Skin of body (tissue), 3 donors: ENCODE measurements at places on chromosomes 5 and 9. TPM values are rescaled to one million over a fixed set of nuclear protein-coding genes. Genes with fewer than 3 reads are reported as not detected.

The ECSCR gene
- 11.9 TPM for total RNA-seq

The N4BP3 gene
- total RNA-seq: 4.6 TPM

The SOHLH1 gene
- total RNA-seq: not detected

The FUBP3 gene
- 37.9 TPM for total RNA-seq

The TRIM36 gene
- 1.2 TPM for total RNA-seq

The PCDHB10 gene
- total RNA-seq: 1.8 TPM

The EQTN gene
- 1.4 TPM for total RNA-seq

The SPINK6 gene
- not detected for total RNA-seq

The CYLC2 gene
- not detected for total RNA-seq

The CCDC192 gene
- total RNA-seq: not detected

DNA sequence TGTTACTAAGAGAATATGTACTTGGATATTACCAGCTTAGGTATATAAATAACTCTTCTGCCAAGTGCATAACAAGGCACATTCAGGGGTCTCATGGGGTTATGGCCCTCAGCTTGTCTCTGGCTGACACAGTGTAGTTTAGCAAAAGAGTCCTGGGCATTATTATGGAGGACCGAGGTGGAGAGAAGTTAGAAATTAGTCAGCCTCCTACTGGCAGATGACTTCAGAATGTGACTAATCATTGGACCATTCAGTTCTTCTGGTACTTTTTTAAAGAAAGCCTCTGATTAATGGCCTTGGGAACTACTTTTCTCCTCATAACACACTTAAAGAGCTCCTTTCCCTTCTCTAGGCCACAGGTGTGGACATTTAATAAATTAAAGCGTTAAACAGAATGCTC is 178.9 kb downstream of the SH3GL2 start:
- no peak for DNase-seq

DNA sequence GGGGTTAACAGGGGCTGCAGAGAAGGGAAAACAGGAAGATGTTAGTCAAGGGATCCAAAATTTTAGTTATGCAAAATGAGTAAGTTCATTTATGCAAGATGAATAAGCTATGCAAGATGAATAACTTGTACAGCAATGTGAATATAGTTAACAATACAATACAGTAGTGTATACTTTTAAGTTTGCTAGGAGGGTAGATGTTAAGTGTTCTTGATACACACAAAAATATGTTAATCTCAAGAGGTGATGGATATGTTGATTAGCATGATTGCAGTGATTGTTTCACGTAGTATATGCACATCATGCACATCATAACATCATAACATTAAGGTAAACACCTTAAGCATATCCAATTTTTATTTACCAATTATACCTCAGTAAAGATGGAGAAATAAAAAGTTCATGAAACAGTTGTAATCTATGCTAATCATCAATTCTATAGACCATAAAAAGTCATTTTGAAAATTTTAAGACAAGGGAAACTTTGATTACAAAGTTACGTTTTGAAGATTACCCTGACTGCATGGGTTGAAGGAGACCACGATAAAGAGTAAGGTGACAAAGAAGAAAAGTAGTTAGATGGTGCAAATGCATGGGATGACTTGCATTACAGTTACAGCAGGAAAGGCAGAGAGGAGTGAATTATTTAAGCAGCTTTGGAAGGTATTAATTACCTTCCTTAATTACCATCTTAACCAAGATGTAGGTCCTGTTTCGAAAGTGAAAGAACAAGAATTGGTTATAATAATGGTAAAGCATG is 31.4 kb downstream of the FAM174A start:
- no peak for DNase-seq

GRCh38 chr9:90960941-90961340 is 159.3 kb downstream of the SYK start:
- DNase-seq: no peak

DNA sequence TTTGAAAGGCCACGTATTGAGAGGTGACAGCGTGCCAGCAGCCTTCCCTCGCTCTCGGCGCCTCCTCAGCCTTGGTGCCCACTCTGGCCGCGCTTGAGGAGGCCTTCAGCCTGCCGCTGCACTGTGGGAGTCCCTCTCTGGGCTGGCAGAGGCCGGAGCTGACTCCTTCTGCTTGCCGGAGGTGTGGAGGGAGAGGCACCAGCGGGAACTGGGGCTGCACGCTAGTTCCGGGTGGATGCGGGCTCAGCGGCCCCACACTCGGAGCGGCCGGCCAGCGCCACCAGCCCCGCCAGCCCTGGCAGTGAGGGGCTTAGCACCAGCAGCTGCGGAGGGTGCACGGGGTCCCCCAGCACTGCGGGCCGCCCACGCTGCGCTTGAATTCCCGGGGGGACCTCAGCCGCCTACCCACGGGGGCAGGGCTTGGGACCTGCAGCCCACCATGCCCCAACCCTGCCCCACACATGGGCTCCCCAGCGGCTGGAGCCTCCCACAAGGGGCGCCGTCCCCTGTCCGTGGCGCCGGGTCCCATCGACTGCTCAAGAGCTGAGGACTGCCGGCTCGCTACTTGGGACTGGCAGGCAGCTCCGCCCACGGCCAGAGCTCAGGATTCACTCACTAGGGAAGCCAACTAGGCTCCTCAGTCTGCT is 4.4 kb upstream of the OTULINL start:
- no peak for DNase-seq

DNA sequence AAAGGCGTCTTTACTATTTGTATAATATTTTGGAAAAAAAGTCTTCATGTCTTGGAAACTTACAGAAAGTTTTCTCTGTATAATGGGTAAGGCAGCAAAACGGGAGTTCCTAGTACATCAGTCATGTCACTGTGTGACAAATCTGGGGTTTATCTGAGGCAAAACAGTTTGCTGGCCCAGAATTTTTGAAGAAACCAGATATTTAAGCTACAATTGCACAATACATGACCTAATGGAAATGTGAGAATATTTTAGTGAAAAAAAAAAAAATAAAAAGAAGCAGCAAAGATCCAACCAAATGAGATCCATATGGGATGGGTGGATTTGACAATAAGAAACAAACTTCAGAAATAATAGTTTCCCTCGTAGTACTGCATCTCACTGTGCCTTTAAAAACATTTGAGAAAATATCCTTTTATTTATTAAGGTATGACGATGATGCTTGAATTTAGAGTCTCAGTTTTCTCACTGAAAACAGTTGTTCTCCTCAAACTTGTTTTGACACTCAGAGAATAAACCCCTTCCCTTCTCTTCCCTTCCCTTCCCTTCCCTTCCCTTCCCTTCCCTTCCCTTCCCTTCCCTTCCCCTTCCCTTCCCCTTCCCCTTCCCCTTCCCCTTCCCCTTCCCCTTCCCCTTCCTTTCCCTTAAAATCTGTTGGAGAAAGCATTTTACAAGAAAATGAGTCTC is 180.5 kb upstream of the TUT7 start:
- DNase-seq: peak; percentile 99

DNA sequence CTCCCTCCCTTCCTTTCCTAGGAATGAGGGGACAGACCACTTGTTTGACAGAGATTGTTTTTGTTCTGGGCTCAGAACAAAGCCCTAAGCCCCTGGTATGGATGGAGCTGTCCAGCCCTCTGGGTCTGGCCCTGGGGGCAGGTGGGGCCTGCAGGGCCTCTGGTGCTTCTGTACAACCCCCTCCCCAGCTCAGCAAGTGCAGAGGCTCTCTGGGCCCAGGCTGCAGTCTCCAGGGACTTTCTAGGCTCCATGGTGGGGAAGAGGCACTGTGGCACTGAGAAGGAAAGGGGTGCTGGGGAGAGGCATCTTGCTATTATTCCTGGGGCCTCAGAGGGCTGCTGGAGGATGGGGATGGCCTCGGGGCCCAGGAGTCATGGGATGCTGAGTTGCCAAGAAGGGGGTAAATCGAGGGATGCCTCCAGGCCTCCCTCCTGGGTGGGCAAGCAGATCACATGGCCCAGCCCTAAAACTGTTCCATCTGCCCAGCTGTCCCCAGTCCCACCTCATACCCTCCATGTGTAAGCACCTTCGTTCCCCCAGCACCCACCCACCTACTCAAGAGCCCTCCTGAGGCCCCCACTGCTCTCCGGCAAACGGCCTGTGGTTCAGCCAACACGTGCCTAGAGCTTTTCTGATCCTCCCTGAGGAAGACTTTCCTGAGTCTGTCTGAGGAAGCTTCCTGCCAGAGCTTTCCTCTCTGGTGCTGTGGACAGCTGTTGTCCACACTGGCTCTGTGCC is 225.7 kb downstream of the CACNA1B start:
- DNase-seq: no peak

DNA sequence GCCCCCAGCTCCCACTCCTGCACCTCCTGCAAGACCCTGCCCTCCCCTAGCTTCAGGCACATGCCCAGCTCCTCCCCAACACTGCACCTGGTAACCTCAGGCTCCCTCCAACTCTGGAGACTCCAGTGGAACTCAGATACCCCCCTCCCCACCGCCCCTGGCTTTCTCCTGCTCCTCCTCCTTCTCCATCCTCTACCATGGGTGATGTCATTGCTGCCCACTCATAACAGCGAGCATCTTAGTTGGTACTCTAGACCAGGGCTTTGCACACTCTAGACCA is 24.7 kb upstream of the CNOT6 start:
- no peak for DNase-seq

GRCh38 chr5:144035046-144035740 is 135.3 kb downstream of the YIPF5 start:
- DNase-seq: no peak

DNA sequence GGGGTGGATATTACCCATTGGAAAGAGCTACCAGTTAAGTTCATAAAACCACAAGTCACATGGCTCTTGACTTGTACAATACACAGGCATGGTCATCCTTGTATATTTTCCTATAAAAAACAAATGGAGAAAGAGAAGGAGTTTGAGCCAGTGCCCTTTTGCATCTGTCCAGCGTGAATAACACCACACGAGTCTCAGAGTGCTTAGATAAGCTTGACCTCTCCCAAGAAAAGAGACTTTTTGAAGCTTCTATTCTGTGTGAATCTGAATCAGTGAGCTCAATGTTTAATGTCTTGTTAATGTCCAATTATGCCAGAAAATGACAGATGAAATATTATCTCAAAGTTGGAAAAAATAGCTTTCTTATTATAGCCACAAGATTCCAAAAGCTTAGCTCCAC is 30.9 kb upstream of the LPAR1 start:
- peak; percentile 15 for DNase-seq

GRCh38 chr5:130720355-130720754 is 444.7 kb downstream of the HINT1 start:
- DNase-seq: no peak

GRCh38 chr5:127647361-127647958 is 1.4 kb upstream of the CTXN3 start:
- DNase-seq: no peak

- DNase-seq: no peak
These were observed 334.6 kb upstream of the MPDZ start for GRCh38 chr9:13614060-13614459.

- DNase-seq: no peak
These were observed 6.2 kb downstream of the REEP5 start for GRCh38 chr5:112915831-112916230.

DNA sequence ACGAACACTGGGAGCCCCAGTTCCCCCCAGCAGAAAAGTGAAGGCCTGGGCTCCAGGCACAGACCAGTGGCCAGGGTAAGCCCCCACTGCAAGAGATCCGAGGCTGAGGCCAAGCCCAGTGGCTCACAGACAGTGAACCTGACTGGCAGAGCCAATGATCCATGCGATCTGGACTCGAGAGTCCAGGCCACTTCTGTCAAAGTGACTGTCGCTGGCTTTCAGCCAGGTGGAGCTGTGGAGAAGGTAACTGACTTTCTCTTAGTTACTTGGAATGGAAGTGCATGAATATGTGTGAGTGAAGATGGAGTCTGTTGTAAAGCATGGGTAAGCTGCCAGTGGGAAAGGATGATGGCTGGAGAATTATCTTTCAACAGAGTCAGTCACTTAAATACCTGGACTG is 99.7 kb downstream of the GOLPH3 start:
- DNase-seq: no peak

DNA sequence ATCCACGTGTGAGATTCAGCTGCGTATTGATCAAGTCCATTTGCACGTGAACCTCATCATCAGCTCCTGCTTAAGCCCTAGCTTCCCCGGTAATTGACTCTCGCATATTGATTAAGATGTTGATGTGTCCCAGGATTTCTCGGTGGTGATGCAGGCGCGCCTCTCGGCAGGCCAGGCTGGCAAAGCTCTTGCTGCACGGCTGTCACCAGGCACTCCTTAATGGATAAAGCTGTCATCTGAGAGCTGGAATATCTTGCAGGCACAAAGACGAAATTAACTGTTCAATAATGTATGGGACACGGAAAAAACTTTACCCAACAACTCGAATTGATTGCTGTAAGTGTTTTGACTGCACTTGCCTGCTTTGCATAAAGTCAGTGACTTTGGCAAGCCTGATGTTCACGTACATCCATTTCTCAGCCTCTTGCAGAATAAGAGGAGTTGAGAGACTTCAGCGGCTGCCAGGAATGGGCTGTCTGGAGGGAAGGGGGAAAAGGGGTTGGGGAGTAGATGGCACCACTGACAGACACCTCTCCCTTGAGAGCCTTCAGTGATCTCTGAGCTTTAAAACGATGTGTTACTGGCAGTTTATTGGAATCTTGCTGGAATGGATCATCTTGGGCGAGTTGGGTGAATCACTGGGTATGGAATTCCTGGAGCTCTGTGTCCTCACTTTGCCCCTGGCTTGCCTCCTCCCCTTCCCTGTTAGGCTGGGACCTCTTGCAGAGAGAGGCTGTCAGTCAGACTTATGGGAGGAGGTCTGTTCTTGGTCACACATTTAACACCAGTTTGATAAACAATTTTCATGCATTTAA is 650.3 kb downstream of the CCDC171 start:
- no peak for DNase-seq

GRCh38 chr9:105887679-105888078 is 193.3 kb downstream of the TMEM38B start:
- DNase-seq: no peak

GRCh38 chr5:157766442-157766841 is 22.9 kb downstream of the LSM11 start:
- no peak for DNase-seq

GRCh38 chr5:62791059-62791458 is 212.4 kb downstream of the LRRC70 start:
- DNase-seq: no peak

DNA sequence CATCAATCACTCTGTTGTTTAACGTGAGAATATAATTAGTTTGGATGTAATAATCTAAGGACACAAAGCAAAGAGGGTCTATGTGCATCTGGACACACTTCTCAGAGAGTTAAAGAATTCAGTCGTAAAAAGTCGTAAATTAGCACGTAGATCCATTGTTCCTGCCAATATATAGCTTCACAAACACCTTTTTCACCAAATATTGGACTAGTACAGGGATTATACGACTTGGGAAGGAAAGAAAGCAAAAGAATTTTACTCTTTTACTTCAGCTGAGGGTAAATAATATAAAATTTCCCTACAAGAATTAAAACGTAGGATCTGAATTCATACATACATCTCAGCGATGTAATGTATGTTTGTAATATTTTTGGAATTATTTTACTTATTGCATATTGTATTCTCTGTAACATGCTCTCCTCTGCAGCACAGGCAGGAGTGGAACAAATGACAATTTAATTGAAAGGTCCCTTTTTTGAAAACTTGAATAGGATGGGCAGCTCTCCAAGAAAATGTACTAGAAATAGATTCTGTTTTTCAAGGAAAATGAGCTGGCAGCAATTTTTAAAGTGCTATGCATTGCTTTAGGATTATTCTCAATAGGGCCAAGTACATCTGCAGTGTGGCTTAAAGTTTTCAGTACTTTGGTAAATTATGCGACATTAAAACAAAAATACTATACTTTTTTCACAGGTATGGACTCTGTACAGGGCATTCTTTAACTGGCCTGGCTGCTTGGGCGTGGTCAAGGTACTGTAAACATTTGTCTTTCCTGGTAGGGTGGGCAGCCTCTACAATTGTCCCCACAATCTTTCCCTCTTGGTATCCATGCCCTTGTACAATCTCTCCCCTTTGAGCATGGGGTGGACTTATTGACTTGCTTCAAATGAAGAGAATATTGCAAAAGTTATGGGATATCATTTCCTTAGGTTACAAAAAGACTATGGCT is 39.7 kb upstream of the HSD17B4 start:
- no peak for DNase-seq
